Suppressor macrophage treated with lipopolysaccharide for 4 hours (primary cell): ENCODE measurements at places on chromosomes 3 and 15.

GRCh38 chr3:192929146-192929545 lies 11.5 kb upstream of the MB21D2 start:
- DNase-seq = no peak

GRCh38 chr3:139893963-139894642 lies 40.9 kb upstream of the CLSTN2 start:
- no peak for DNase-seq

DNA sequence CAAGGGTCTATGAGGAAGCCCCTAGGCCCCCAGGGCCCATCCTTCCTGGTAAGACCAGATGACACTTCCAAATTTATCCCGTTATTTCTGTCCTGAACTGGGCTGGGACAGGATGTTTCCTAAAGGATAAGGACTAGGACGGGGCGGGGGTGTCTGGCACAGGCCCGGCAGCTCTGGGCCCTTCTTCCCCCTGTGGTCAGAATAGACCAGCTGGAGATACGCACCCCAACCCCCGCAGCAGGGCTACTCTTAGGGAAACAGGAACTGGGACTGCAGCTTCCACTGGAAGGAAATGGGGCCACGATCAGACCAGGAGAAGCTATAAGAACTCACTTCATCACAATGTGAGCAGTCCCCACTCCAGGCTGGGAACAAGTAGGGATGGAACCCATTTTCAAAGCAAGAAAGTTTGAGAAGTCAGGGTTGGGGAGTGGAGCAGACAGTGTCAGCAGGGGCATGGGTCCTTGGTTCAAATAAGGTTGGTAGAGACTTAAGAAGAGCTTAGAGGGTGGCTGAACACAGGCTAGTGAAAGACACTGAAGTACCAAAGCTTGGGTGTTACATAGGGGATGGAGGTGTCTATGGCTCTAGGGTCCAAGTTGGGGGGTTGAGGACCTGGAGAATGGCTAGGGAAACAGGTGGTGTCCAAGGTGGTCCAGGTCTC lies 1.1 kb downstream of the NCKIPSD start:
- DNase-seq = peak; percentile 71

DNA sequence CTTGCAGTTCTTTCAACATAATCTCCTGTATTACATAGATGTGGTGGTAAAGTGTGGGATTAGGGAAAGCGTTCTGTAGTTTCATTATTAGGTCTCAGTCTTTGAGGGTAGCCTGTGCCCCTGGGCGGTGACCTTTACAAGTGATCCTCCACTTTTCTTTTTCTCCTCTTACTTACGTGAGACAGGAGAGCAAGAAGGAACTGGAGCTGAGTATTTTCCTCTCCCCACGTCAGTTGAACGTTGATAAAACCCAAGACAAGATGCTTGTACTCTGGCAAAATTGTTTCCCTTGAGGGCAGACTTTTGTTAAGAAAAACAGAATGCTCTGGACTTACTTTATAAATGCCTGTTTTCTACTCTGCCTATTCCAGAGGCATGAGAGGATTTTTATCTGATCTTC lies 378.7 kb downstream of the ZNF385D start:
- DNase-seq = no peak

DNA sequence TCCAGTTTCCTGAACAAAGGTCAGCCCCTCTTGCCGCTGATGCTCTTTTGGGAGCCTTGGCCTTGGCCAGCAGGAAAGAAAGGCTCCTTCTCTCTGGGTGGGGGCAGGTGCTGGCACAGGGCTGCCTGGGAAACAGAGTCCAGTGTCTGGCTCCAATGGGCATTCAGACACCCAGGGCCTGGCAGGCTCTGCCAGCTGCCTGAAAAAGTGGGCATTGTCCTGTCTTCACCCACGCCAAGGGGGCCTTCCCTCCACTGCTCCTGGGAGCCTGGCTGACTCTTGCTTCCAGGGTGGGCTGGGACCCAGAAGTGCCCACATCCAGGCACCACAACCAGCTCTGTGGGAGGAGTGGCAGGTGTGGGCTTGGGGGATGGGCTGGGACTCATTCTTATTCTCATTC lies 62.7 kb downstream of the RHCG start:
- DNase-seq = no peak

GRCh38 chr3:124691599-124691998 lies 38.7 kb upstream of the UMPS start:
- DNase-seq = no peak
